ENCODE measurements at places on chromosomes 4 and X.

GRCh38 chr4:4859325-4859798 is at the start of gene MSX1:
Gene MSX1, plus strand, starts transcription at chr4:4859665. Its CDS starts 235 bp downstream, at chr4:4859900.
- peak; percentile 69 for DNase-seq

DNA sequence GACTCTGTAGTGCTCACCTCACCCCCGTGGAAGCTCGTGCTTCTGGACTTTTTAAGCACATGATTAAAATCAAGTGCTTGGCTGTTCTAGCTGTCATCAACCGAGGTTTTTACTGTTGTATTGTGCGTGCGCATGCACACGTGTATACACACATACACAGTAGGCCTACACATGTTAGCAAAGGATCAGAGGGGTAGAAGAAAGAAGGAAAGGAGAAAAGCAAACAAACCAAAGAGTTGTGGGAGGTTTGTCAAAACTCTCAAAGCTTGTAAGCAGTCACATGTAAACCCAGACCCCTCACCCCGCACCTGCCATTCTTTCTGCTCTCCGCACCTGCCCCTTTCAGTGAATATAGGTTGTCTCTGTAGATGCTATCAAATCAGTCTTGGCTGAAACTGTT is 311.8 kb downstream of the HS3ST1 start:
- no peak for DNase-seq

DNA sequence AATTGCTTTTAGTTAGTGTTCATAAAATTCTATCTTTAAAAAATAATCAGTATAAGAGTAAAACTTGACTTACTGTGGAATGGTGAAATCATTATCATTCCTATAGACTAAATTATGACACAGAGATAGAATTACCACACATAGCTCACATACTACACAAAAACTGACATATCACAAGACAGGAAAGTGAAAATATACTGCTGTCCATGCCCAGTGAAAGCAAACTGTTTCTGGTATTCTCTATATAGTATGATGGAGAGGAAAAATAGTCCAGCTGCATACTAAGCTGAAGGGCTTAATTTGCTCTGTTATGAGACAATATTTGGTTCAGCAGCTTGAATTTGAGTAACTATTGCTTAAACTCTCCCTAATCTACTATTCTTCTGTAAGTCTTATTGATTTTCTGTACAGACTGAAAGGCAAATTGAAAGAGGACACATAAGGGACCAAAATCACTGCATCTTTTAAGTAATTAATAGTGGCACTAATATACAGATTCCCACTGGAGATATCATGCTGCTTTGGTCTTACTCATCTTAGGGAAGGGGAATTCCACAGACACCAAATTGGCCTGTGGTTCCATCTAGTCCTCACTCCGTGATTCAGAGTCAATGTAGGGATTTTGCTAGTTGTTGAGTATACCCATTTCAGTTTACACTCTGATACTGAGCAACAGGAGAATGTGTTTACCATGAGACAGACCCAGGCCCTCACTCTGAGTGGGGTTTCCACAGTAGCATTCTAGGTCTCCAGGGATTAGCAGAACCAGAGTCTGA is 47.4 kb upstream of the AGA start:
- no peak for DNase-seq

DNA sequence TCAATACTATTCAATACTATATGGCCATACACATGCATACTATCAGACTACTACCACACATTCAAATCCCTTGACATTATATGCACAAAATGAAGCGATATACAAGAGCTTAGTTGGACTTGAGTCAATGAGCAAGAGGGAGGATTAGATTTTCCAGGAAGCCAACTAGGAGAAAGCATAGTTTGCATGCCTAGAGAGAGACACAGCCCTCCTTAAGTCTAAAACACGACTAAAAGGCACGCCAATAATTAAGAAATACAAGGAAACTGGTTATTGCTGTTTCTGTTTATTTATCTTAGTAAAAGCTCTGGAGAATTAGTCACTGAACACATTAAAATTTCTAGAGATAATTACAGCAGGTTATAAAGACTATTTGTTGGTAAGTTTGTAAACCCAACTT is 21.8 kb downstream of the MBNL3 start:
- DNase-seq, result no peak

DNA sequence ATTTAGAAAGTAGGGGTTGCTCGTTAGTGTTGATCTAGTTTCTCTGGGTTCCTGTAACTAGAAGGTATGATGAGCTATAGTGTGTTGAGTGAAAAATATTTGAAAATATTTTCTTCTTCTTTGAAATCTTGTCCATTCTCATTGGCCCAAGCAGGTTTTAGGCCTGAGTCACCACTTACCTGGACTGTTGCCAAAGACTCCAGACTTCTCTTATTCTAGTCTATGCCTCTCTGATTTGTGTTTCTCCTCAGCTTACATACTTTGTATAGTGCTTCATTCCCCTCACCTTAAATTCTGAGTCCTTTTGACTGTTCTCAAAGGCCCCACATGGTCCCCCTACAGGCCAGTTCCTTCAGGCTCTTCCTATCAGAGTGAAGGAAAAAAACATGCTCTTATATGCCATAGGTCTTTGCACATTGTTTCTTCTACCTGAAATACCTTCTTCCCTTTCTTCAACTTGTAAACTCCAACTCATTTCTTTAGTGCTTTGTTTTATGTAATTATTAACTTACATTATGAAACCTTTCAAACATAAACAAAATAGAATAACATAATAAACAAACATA is 258.2 kb downstream of the PPP1R2C start:
- DNase-seq, result no peak

DNA sequence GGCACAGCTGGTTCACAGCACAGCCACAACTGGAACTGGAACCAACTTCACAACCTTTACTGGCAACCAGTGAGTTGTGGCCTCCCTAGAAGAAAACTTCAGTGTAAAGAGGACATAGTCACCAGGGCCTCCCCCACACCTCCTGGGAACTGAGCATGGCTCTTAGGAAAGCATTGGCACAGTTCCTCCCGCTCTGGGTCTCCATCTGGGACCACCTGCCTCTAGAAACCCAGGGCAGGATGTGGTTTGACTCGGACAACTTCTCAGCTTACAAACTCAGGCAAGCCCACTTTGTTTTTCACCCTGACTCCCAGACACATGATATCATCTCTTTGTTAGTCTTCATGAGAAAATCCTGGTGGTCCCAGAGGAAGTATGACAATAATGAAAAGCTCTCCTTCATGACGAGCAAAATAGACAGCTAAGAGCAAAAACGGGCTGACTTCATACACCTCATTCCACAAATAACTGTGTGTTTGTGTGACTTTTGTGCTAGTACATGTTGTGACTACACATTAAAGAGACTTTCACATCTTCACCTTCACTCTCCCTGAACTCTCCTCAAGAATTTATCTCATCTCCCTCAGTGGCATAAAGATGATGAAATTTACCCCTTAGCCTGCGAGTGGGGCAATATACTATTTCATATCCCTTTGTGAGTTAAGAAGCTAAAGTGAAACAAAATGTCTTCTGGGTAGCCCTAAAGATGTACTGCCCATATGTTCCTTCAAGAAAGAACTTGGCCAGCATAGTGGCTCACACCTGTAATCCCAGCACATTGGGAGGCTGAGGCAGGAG is 75.4 kb downstream of the SH3KBP1 start:
- no peak for DNase-seq

DNA sequence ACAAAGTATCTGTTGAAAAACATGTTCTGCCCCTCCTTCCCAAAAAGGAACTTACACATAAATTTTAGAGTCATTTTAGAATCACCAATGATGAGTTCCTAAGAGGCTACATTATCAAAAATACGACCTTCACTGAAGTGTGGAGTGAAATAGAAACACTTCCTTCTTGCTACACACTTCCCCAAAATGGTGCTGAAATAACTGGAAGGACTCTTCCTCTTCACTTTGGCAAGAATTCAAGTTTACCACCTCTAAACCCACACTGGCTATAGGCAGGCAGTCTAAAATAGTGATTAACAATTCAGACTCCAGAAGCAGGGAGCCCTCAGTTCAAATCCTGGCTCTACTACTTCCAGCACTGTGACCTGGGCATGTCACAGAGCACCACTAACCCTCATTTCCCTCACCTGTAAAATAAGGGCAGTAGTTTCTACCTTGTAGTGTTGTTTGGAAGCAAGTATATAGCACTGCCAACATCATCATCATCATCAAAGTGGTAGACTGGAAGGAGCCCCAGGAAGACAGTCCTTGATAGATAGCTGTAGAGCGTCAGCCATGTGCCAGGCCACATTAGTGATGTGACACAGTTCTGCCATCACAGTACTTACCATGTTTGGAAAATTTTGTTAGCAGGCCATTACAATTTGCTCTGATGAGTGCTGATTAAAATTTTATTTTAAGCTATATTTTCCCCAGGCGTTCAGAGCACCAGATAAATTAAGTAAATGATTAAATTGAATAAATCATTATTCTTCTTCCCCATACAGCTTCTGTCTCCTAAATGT is 103.3 kb downstream of the PARM1 start:
- DNase-seq, result no peak

DNA sequence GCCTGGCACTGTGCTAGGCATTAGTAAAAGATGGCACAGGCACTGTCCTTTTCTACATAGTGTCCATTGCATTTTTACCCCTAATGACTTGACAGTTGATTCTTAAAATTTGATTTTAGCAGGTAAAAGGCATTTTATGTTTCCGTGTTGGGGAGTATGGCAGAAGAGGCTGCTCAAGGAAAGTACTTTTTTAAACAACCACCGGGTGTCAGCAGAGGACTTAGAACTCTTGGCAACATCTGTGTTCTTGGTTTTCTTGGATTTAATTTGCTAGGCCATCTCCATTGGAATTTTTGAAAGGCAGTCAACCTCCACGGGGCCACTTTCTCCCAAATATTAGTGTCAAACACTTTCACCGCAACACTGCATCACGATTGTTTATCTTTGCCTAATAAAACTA is 102.9 kb downstream of the TSPAN7 start:
- no peak for DNase-seq

- peak; percentile 50 for DNase-seq
These were observed 977 bp upstream of the RBBP7 start for GRCh38 chrX:16870862-16871815.

DNA sequence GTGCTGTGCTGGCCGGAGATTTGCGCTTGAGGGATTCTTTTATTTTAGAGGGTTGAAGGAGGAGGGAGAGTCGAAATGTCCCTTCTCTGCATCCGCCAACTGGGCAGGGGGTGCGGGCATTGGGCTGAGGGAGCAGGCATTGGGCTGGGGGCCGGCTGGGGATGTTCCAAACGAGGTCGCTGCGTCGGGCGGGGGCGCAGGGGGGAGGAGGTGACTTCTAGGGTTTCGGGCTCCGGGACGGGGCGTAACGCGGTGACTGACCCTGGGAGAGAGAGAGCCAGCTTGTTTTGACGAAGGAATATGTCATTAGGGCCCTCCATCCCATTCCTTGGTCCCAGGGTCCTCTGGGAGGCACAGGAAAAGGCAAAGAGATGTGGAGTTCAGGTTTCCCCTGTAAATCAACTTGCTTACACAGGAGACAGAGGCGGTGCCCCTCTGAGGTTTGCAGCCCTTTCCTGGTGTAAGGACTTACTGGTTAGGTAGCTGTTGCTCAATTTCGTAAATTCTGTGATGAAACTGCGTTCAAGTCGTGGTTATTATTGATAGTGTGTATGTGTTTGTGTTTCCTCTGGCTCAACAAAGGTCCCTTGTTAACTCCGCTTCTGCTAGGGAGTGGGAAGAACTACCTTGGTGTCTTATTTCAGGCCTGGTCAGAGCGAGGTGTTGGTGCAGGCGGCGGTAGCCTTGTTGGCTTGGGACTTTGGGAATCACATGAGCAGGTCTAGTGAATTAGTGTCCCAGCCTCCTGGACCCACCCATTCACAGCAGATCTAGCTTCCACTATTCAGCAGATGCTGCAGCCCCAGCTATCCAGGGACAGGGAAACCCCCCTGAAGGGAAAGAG is 716 bp downstream of the FHIP1A start:
- DNase-seq, result peak; percentile 78

DNA sequence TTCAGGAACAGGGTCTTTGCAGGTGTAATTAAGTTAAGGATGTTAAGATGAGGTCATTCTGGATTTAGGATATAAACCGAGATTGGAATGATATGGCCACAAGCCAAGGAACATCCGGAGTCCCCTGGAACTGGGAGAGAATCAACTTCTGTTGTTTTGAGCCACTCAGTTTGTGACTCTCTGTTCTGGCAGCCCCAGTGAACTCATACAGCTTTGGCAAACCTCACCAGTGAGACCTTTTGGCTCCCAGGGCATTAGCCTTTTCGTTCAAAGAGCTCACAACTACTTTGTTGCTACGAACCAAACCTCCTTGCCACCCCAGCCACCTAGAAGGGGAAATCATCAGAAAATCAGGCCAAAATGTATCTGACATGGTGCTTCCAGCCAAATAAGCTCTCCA is 80.4 kb downstream of the MTMR1 start:
- no peak for DNase-seq

DNA sequence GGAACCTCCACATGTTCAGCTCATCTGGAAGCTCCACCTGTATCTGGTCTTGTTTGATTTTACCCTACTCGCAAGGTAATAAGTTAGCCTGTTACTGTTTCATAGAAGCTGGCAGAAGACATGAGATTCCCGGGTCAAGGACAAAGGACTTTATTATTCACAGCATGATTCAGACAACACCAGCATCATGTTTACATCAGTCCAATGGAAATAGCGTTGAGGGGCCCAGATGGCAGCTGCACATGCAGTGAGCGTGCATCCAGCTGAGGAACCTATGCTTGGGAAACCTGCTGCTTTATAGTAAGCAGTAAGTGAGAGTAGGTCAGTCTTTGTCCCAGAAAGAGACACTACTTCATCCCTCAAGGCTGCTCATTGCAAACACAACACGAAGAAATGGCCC is 19.8 kb downstream of the TSPAN5 start:
- no peak for DNase-seq

- DNase-seq, result no peak
These were observed 58.4 kb upstream of the NEIL3 start for GRCh38 chr4:177251237-177251636.

- no peak for DNase-seq
These were observed 60.7 kb downstream of the ANTXR2 start for GRCh38 chr4:80012291-80012690.

GRCh38 chr4:106502106-106502699 is 133.6 kb upstream of the GIMD1 start:
- no peak for DNase-seq

DNA sequence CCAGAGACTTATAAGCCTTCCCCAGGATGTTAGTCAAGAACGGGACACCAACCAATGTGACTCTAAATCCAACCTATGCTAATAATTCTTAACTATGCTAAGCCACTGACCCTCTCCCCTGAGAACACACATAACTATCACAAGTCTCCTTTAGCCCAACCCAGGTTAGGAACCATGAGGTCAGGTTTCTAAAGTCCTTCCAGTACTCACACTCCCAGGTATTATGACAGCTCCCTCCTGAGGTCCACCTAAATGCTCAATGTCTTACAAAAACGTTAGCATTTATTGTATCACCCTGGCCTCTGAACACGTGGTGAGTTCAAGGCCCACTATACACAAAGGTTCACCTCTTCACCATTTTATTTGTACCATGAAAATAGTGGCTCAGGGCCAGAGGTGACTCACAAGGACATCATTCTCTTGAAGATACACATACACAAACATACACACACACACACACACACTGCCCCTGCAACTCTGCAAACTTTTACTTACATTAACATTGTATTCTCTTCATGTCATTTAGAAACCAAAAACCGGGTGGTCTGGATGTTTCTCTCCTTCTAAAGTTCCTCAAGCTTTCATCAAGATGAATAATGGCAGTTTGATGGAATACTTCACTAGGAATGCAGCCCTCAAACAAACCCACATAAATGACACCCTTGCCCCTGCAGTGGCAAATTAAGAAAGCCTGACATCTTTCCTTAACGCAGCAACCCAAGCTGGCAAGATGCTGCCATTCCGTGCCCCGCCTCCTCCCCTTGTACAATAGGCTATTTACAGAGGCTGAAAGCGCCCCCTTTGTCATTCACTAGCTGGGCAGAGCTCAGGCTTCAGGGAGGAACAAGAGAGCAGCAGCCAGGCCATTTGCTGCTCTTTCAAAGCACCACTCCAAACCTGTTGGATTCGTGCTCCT is 17.7 kb downstream of the ACSL1 start:
- DNase-seq, result peak; percentile 78

Measured in gastrocnemius medialis (tissue), 4 donors.